ENCODE measurements at places on chromosomes 6 and 20. TPM values are rescaled to one million over a fixed set of nuclear protein-coding genes. Genes with fewer than 3 reads are reported as not detected.

Gene SLC22A3
- polyA plus RNA-seq = 13.9 TPM

Gene TCFL5
- 8.2 TPM for polyA plus RNA-seq

Gene TRIM10
- 0.73 TPM for polyA plus RNA-seq

Gene EEF1A2
- 377 TPM for polyA plus RNA-seq

Gene CDS2
- polyA plus RNA-seq = 17.8 TPM

Gene LY6G6C
- 0.15 TPM for polyA plus RNA-seq

Gene CTAGE9
- polyA plus RNA-seq = not detected

Gene PRDM13
- not detected for polyA plus RNA-seq

Gene HTR1E
- not detected for polyA plus RNA-seq

Gene FAM83B
- not detected for polyA plus RNA-seq

Gene ALDH5A1
- polyA plus RNA-seq = 9.4 TPM

Gene EFCAB8
- 0.15 TPM for polyA plus RNA-seq

Gene TASP1
- 6.6 TPM for polyA plus RNA-seq

Gene C2
- polyA plus RNA-seq = 3.3 TPM

Gene SALL4
- polyA plus RNA-seq = 0.17 TPM

Measured in muscle of leg (tissue), 16 donors.